Kidney capillary endothelial cell (primary cell): ENCODE measurements at places on chromosomes 16 and 17.

DNA sequence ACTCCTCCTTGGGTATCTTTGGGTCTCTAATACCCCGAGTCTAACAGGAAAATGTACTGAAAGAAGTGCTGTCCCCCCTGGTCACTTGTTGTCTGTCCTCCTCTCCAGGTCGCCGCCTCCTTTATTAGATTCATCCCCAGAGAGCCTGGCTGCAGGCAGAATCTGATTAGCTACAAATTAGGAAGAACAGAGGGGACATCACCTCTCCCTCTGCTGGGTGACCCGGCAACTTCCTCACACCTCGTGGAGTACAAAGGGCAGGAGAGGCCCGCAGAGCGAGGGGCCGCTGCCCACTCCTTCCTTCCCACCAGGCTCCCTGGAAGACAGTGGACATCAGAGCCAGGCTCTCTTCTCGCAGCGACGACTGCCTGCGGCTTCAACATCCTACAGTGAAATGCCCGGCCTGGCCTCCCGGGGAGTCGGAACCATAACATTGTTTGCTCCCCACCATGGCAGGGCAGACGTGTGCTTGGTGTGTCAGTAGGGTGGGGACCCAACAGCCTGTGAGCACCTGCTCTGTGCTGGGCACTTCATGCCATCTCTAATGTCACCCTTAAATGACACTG is 5.3 kb downstream of the CYB561 start:
- no peak for DNase-seq

DNA sequence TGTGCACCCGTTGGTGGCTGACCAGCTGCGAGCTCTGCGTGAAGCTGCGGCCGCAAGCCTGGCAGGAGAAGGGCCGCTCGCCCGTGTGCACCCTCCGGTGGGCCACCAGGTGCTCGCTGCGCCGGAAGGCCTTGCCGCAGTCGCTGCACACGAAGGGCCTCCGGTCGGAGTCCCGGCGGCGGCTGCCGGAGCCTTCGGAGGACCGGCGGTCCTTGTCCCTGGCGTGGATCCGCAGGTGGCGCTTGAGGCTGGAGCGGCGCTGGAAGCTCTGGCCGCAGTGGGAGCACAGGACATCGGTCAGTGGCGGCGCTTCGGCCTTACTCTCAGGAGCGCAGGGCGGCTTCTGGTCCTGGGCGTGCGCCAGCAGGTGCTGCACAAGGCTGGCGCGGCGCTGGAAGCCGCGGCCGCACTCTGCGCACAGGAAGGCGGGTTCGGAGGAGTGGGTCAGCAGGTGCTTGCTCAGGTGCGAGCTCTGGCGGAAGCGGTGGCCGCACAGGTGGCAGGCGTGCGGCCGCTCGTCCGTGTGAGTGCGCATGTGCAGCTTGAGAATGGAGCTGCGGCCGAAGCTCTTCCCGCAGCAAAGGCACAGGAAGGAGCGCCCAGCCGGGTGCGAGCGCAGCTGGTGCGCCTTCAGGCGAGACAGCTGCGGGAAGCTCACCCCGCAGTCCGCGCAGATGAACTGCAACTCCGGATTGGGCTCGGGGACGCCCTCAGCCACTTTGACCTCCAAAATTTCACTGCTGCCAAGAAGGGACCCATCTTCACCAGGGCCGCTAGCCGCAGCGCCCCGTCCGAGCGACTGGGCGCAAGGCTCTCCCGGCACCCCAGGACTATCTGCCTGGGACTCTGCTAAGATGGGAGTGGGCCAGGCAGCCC is 9.1 kb downstream of the ZSCAN10 start:
- no peak for DNase-seq

DNA sequence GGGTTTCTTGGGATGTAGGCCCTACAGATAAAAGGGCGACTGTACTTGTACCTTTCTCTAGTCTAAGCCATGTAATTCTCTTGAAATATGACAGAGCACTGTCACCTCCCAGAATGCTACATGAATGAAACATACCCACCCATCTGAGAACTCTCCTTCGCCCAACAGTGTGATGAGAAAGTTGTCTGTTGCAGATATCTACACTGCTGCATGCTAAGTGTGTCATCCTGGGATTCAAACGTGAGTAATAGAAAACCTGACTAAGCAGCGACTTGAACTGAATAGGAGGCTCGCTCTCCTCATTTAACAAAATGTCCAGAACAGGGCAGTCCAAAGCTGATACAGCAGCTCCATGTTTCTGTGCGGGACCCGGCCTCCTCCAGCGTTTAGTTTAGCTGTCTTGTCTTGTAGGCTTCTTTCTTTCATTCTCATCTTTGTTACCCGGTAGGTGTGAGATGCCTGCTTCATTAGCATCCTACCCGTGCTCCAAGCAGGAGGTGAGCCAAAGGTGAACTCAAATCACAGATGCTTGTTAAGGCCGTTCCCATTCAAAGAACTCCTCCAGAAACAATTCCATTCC is 211.9 kb downstream of the PRKCA start:
- no peak for DNase-seq

DNA sequence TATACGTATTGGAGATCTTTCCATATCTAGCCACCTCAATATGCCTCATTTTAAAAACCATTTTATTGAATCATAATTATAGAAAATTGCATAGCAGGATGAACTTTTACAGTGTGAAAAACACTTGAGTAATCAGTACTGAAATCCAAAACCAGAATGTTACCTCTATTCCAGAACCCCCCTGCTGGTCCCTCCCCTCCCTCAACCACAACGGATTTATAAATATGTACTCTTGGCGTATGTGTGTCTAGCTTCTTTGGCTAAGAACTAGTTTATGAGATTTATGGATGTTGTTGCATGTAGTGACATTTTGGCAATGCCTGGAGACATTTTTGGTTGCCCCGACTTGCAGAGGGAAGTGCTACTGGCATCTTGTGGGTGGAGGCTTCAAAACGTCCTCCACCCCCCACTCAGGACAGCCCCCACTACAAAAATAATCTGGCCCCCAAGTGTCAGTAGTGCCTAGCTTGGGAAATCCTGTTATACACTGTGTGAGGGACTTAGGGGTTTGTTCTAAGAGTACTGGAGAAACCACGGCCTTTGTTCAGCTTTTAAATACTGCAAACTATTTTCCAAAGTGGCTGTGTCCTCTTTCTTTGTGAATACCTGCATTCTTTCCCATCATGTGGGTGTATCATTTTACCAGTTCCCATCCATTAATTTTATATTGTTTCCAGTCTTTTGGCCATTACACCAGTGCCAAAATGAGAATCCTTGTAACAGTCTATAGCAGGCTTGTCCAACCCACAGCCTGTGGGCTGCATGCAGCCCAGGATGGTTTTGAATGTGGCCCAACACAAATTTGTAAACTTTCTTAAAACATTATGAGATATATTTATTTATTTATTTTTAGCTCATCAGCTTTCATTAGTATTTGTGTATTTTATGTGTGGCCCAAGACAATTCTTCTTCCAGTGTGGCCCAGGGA is 23.7 kb downstream of the ITPRIPL2 start:
- no peak for DNase-seq

GRCh38 chr17:34663714-34664113 is 84.3 kb downstream of the TMEM132E start:
- DNase-seq: no peak
